ENCODE measurements at places on chromosomes 4 and X.
A peak's percentile ranks its signal among the peaks of the same experiment; 100 is the strongest.

DNA sequence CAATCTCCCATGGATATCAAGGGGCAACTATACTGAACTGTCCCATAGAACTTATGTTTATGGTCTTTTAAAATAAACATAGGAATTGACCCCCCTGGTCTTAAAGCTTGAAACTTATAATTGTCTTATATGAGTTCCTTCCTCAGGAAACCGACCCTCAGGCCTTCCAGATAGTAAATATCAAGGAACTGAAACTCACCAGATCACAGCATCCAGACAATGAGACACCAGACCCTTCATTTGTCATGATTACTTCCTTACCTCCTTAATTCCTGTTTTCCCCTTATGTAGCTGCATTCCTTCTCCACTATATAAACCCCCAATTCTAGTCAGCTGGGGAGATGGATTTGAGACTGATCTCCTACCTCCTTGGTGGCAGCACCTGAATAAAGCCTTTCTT lies 94.8 kb upstream of the GRPR start:
- no peak for DNase-seq

DNA sequence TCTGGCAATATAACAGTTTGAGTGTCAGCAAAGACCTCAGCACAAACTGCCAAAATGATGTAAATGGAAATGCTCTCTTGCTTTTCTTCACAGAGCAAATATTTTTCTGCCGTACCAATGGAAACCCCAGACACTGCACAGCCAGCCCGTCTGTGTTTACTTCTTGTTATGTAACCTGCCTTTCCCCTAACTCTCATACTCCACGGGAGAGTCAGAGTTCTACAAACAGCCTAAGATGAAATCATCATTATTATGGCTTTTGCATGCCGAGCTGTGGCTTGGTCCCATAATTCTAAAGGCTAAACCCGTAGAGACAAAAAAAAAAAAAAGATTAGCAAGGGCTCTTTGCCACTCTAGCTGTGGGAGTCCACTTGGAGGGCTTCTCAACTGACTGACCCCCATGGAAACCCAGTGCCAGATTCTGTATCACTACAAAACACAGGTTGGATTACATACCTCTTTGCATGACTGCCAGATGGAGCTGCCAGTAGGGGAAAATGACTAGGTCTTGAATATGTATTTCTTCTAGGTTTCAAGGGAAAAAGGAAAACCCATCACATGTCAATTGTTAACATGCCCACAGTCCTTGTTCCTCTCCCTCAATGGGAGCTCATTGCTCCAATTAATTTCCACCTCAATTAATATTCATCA lies 197.2 kb upstream of the CNKSR2 start:
- DNase-seq = no peak

- peak; percentile 41 for DNase-seq
Observed at GRCh38 chrX:39491548-39492297, 606.0 kb downstream of the BCOR start.

GRCh38 chrX:134244043-134244442 lies 7.1 kb downstream of the CCDC160 start:
- DNase-seq = no peak

GRCh38 chrX:129654652-129655546 lies at the start of gene APLN:
TSS of gene APLN (minus strand) at chrX:129654956. CDS start at chrX:129654630, 326 bp downstream.
- DNase-seq = no peak

DNA sequence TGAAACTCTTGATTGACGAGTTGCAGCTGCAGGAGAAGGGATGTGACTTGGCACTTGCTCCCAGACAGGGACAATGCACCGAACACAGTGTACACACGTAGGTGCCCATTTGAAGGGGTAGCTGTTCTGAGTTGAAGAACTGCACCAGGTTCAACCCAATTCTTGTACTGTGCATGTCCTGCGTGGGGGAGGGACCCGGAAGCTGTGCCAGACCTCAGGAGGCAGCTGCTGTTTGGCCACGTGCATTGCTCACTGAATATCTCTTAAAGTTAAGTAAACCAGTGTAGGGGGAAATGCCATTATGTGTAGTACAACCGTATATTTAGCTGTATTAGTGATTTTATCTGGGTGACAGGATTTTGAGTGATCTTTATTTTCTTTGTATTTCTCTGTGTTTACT lies 12.0 kb upstream of the RBBP7 start:
- DNase-seq = peak; percentile 16

DNA sequence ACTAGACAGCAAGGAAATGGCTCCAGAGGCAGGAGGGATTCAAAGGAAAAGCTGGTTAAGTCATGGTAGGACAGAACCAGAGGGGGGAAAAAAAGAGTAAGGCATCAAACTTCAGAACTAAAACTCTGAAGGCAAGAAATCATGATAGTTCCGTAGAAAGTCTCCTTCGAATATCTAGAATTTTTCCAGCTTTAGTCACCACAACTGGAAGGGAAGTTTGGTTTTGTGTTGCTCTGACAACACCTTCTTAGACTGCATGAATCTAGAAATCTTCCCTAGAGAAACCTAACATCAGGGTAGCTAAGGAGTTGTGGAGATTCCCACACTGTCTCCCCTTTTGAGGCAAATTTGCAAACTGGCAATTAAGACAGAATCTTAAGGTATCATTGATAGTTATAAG lies 33.7 kb downstream of the AMMECR1 start:
- no peak for DNase-seq

Measured in activated CD4-positive, alpha-beta memory T cell treated with anti-CD3 and anti-CD28 coated beads, Interleukin-2, amount 10 ng/mL, durations not matched to agents 7 days and 5 days (primary cell).